Central memory CD4-positive, alpha-beta T cell (primary cell): ENCODE measurements at places on chromosomes 1 and 21.

- no peak for DNase-seq
Observed at GRCh38 chr1:20586953-20587660, 1.8 kb upstream of the CDA start.

- no peak for DNase-seq
Observed at GRCh38 chr1:164922585-164922984, 363.6 kb downstream of the PBX1 start.

DNA sequence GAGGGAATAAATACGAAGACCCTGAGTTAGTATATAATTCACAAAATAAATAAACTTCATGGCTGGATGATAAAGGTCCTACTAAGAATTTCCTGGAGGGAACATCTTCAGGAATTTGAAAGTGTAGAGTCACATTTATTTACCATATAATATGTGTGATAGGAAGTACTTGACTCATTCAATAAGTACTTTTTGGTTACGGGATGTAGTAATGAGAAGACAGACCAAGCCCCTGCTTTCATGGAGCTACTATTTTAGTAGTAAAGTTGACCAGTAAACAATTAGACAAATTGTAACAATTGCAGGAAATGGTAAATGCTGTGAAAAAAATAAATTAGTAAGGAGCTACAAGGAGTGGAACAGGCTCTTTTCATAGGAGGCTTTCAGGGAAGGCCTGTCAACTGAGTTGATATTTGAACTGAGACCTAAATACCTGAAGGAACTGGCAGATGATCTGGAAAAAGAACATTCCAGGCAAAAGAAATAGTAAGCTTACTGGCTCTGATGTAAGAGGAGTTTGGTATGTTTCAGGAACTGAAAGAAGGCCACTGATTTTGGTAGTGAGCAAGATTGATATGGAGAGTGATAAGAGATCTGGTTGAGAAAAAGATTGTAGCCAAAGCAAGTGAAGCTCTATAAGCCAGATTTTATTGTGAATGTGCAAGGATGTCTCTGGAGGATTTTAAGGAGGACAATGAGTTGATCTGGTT, 36.2 kb downstream of the CAMSAP2 start:
- DNase-seq, result no peak

DNA sequence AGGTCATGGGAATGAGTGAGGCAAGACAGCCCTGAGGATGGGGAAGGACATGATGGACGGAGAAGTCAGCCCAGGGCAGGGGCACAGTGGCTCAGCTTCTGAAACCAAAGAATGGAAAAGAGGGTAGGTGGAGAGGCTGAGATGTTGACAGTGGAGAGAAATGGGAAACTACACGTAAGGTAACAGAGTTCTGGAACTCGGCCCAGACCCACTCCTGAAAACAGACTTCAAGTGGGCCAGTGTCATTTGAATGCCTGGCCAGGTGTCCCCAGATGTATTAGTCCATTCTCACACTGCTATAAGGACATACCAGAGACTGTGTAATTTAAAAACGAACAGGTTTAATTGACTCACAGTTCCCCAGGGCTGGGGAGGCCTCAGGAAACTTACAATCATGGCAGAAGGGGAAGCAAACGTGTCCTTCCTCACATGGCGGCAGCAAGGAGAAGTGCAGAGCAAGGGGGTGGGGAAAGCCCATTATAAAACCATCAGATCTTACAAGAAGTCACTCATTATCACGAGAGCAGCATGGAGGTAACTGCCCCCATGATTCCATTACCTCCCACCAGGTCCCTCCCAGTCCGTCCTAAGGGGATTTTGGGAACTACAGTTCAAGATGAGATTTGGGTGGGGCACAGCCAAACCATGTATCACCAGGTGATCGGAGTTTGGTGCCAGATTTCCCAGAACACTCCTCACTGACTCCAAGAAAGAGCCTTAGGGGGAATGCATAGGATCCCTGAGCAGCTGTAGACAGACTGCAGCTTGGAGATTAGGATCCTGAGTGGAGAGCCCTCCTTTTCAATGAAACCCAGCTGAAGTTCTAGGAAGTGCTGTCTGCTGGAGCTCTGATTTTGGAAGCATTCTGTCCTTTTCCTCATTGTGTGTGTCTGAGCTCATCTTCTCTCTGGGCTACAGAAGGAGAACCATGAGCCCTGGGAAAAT, 40.3 kb downstream of the FHAD1 start:
- DNase-seq, result no peak

GRCh38 chr1:115869064-115869463, 28.1 kb upstream of the NHLH2 start:
- DNase-seq, result no peak

DNA sequence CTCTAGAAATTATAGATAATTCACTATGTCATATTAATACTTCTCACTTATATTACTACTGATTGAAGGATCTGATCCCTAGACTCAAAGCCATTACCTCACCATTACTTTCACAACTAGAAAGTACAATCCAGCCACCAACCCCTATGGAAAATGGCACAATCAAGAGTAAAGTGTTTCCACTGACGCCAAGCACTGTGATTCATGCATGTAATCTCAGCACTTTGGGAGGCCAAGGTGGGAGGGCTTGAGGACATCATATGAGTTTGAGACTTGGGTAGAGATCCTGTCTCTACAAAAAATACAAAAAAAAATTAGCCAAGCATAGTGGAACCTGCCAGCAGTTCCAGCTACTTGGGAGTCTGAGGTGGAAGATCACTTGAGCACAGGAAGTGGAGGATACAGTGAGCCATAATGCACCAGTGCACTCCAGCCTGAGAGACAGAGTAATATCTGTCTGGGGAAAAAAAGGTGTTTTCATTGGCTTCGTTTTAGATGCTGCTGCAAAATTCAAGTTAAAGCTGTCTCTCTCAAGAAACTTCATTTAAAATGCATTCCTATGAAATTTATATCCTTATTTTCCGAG, 126.5 kb downstream of the AKT3 start:
- DNase-seq, result no peak

GRCh38 chr1:61741711-61742619, at the start of gene PATJ:
Gene PATJ, plus strand, starts transcription at chr1:61742480. Its CDS starts 20,413 bp downstream, at chr1:61762893.
- DNase-seq, result peak; percentile 75

GRCh38 chr1:92764116-92764515, 20.8 kb downstream of the EVI5 start:
- DNase-seq, result no peak

- no peak for DNase-seq
Observed at GRCh38 chr1:178849918-178850317, 21.0 kb downstream of the ANGPTL1 start.

DNA sequence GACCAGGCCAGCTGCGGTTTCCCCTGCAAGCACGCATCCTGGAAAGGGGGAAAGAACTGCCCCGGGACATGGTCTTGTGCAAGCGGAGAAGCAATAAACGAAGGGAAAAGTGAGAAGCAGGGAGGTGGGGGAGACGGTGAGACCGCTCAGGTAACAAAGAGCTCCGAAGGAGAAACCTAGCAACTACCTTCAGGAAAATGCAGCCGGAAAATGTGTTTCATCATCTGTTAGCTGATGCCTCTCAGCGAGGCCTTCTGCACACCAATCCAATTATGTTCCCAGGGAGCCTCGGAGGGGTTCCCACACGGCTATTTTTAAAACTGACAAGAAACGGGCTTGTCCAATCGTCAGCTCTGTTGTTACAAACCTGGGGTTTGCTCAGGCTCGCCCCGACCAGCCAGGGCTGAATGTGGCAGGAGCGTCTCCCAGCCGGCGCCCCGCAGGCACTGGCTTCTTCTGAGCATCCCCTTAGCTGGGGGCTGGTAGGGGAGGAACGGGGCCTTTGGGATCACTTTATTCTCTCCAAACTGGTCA, 3.4 kb downstream of the RIPK4 start:
- no peak for DNase-seq

DNA sequence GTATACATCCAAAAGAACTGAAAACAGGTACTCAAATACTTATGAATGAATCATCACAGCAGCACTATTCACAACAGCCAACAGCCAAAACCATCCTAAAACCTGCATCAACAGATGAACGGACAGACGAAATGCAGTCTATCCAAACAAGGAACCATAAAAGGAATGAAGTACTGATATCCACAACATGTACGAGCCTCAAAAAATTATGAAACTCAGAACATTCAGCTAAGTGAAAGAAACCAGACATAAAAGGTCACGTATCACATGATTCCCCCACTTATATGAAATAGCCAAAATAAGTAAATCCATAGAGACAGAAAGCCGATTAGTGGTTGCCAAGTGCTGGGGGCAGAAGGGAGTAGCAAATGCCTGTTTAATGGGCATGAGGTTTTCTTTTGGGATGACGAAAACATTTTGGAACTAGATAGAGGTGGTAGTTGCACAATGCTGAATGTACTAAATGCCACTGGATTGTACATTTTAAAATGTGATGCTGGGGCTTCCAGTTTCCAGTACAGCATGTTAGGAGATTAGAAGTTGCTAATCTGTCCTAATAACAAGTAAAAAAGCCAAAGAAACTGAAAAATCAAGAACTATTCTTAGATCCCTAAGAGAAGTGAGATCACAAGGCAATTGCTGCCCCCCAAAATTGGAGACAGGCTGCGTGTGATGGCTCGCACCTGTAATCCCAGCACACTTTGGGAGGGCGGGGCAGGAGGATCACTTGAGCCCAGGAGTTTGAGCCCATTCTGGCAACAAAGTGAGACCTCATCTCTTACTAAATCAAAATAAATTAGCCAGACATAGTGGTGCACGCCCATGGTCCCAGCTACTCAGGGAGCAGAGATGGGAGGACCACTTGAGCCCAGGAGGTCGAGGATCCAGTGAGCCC, 25.3 kb downstream of the CLSTN1 start:
- DNase-seq, result no peak

DNA sequence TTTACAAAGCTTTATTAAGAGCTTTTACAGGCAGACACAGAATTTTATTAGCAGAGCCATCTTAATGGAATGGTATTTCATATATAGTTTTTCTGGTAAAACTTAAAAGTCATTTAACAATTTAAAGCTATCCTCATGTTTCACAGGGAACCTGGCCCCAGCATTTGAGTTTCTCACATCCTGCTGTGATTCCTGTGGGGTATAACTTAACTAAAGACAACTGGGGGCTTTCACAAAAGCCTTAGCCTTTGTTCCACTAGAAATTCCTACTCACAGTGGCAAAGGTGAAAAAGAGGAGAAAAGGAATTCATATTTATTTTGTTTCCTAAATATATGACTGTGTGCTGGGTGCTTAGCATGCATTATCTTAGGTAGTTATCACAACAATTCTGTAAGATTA, 233.9 kb downstream of the DENND1B start:
- DNase-seq, result no peak

DNA sequence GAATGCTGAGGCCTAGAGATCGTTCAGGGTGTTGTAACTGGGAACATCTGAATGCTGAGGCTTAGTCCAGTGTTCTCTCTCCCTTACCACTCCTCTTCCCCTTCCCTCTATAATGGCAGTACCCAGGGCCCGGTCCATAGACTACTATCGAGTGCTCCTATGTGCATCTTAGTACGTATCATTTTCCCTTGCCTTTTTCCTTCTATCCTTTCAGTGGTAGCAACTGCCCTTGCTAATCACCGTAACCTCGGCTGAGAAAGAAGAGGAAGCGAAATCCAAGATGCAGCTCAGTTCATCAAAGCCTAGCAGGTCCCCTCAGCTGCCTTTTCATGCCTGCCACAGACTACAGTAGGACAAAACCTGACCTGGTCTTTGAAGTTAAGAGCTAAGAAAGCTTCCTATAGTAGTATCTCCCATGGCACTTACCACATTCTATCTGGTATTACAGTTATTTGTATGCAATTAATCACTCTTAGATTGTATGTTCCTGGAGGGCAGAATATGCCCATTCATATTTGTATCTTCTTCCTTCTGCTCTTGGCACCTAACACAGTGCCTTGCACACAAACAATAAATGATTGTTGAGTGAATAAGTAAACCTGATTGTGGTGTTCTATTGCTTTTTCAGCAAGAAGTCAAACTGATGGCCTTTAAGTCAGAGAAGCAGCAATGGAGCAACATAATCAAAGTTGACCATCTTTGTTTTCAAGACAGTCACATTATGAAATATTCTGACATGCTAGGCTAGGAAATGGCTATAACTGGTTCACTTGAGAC, 22.4 kb downstream of the CNIH4 start:
- no peak for DNase-seq

GRCh38 chr1:112872551-112872962, 83.4 kb downstream of the SLC16A1 start:
- DNase-seq, result no peak

DNA sequence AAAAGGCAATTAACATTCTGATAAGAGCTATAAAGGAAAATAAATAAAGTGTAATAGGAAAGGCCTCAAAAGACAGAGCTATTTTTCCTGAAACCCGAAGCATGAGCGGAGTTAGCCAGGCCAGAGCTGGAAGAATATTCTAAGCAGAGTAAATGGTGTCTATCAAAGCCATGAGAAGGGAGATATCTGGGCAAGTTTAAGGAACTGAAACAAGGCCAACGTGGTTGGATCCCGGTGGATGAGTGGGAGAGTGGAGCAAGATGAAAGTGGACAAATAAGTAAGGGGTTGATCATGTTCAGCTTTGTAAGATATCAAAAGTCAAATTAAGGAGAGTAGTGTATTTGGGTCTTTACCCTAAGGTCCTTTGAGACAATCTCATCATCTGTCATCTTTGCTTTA, 234.0 kb downstream of the TM2D1 start:
- no peak for DNase-seq
